ACHN (cell line): ENCODE measurements at places on chromosomes 2 and 18.

- peak; percentile 69 for DNase-seq
Measured at GRCh38 chr2:209624192-209624938, 147.3 kb upstream of the UNC80 start.

GRCh38 chr2:113677330-113677729, 50.3 kb downstream of the RABL2A start:
- DNase-seq, result no peak

DNA sequence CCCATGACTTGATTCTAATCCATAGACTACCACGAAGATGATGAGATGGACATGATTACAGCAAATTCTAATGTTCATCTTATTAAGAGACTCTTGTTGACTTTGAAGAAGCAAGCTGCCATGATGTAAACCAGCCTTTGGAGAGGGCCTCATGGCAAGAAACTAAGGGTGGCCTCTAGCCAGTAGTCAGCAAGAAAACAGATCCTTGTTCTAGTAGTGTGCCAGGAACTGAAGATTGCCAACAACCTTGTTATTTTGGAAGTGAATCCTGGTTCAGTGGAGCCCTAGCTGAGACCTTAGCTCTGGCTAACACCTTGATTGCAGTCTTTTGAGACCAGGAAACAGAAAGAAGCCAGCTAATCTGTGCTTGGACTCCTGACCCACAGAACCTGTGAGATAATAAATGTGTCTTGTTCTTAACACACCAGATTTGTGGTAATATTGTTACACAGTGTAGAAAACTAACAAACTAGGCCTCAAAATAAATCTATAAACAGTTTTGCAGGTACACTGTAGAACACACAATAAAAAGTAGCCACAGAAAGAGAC, 10.0 kb downstream of the PHOSPHO2 start:
- no peak for DNase-seq

GRCh38 chr2:143525402-143525860, 396.2 kb downstream of the ARHGAP15 start:
- DNase-seq, result no peak

GRCh38 chr2:42102024-42102590, 54.3 kb downstream of the PKDCC start:
- peak; percentile 74 for DNase-seq

DNA sequence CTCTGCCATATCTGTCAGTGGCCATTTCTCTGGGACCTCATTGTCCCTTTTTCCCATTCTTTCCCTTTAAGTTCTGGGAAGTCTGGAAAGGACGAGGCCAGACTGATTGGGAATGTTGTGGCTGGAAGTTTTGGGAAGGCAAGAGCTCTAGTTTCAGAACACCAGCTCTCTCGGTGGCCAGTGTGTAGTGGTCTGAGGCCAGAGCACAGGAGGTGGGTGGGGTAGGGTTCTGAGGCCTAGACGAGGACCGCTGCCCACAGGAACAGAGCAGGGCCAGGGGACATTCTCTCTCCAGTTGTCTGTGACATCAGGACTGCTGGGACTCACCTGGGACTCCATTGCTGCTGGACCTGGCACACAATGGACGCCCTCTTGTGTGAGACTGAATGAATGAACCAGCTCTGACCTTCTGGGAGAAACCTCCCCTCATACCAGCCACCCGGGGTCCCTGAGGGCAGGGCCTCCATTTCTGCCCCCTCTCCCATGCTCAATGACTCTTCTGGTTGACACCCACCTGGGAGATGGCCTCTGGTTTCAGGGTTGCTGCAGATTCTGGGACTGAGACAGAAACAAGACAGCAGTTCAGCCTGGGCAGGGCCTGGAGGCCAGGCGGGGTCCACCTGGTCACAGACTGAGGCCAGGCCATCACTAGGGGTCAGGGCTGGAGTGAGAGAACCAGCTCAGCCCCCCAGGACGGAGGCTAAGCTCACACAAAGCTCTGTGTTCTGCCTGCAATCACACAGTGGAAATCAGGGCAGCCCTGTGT, 8.4 kb upstream of the NPPC start:
- no peak for DNase-seq

- no peak for DNase-seq
Measured at GRCh38 chr18:31097666-31098065, 4.6 kb downstream of the DSC2 start.

DNA sequence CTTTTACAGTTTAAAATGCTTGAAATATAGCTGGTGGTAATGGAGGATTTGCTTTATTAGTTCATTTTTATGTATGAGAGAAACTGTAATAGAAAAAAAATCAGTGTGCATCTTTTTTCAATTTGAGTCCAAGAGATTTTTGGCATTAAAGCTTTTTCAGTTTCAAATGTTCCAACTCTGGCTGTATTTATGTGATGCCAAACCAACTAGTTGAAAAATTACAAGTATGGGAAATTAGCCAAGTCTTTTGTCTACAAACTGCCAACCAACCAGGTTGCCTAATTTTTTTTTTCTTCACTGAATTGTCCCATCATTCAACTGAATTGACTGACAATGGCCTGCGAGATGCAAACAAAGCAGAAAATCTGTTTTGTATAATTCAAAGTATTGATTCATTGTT, 95.7 kb downstream of the ICOS start:
- no peak for DNase-seq

DNA sequence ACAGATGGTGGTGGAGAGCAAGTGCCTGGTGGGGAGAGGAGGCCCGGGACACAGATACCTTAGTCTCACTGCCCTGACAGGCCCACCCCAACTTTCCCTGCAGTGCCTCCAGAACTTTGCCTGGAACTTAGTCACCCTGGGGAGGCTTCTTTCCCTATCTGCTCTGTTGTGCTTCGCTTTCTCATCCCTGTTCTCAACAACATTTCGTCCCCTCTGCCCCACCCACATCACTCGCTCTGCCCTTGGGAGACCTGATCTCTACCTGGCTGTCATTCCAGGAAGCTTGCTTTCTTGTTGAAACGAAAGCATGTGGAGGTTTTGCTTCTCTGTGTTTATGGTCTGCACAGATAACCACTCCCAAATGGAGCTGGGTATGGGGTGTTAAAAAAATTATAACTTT, 93.8 kb downstream of the PRKCE start:
- no peak for DNase-seq

- no peak for DNase-seq
Measured at GRCh38 chr2:40201425-40201824, 250.5 kb downstream of the SLC8A1 start.

DNA sequence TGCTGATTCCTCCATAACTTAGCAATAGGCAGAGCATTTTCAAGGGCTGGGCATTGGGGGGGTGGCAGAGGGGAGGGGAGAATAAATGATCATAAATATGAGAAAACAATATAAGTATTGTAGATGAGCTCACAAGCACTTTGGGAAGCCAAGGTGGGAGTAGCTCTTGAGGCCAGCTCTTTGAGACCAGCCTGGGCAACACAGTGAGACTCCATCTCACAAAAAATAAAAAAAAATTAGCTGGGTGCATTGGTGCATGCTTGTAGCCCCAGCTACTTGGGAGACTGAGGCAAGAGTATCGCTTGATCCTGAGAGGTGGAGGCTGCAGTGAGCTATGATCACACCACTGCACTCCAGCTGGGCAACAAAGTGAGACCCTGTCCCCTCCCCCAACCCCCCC, 75.9 kb downstream of the MYCN start:
- no peak for DNase-seq

- DNase-seq, result no peak
Measured at GRCh38 chr2:47818777-47819176, 35.8 kb downstream of the MSH6 start.

GRCh38 chr2:216700781-216701180, 5.4 kb upstream of the IGFBP5 start:
- no peak for DNase-seq

GRCh38 chr2:239685556-239685955, 284.7 kb upstream of the HDAC4 start:
- no peak for DNase-seq

DNA sequence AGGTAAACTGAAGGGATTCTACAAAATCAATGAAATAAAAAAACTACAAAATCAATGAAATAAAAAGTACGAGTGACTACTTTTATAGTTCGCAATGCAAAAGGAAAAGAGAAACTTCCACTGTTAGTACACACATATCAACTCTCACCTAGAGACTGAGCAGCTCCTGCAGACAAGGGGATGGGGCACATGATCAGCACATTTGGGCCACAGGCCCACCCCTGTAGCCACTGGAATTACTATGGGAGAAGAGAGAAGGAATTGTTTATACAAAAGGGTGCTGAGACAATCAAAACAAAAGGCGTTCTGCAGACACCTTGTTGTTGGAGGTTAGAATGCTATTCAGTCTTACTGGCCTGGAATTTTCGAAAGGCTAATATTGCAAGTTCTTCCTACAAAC, 34.7 kb upstream of the CD226 start:
- no peak for DNase-seq

GRCh38 chr2:152920846-152921245, 202.4 kb downstream of the ARL6IP6 start:
- DNase-seq, result peak; percentile 29

DNA sequence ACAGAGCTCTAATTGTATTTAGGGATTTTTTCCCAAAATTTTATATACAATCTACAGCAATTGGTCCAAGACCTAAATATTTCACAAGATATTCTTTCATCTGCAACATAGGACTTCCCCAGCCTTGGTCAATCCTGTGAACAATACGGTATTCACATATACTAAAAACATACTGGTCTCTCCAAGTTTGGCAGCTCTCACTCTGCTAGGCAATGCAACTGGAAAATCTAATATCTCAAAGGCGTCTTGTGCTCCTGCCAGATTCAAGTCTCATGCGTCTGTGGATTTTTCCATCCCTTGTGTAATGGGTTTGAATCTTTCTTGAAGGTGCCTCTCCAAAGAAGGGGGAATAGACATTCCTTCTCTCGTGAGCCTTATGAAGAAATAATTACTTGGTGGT, 27.4 kb upstream of the MBOAT2 start:
- no peak for DNase-seq

GRCh38 chr18:54386043-54386442, 28.3 kb downstream of the C18orf54 start:
- no peak for DNase-seq

GRCh38 chr2:96727431-96727830, 12.4 kb downstream of the LMAN2L start:
- no peak for DNase-seq

- DNase-seq, result peak; percentile 74
Measured at GRCh38 chr2:44981714-44982108, 27.5 kb downstream of the SIX2 start.

GRCh38 chr18:61394983-61395382, 61.8 kb downstream of the CDH20 start:
- no peak for DNase-seq

DNA sequence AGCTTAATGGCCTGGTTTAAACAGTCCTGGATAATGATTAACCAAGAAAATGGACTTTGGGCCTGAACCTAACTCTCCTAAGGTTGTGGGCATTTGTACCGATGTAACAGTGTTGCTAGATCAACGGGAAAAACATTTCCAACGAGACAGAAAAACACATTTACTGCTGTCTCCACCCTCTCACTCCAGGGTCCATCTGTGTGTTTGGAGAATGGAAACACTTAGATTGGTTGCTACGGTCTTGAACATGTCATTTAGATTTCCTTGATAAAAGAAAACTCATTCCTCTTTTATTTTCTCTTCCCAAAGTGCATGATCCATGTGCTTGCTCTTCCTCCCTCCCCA, 88.0 kb downstream of the SOCS6 start:
- DNase-seq, result peak; percentile 80

- DNase-seq, result no peak
Measured at GRCh38 chr2:17640406-17640805, 99.9 kb downstream of the VSNL1 start.

DNA sequence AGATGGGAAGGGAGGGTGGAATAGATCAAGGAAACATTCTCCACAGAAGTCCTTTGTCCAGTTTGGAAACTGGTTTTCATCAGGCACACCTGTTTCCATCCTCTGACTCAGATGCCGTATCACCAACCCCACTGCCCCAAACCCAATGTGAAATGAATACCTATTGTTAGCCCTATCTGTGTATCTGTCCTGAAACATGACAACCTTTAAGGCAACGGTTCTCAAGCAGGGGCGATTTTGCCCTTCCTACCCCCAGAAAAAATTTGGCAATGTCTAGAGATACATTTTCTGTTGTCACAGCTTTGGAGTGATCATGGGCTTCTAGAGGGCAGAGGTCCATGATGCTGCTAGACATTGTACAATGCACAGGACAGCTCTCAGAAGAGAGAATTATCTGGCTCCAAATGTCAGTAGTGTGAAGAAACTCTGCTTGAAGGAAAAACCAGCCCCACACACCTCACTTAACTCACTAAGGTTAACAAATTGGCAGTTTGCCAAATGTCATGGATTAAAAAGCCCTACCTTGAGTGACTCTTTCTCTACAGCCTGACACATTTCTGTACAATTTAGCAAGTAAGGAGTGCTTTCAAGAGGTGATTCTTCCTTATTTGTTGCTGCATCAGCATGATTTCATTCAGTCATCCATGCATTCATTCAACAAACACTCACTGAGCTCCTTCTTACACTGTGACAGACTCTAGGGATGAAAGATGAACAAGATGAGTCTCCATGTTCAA, 3.4 kb downstream of the SCTR start:
- no peak for DNase-seq

DNA sequence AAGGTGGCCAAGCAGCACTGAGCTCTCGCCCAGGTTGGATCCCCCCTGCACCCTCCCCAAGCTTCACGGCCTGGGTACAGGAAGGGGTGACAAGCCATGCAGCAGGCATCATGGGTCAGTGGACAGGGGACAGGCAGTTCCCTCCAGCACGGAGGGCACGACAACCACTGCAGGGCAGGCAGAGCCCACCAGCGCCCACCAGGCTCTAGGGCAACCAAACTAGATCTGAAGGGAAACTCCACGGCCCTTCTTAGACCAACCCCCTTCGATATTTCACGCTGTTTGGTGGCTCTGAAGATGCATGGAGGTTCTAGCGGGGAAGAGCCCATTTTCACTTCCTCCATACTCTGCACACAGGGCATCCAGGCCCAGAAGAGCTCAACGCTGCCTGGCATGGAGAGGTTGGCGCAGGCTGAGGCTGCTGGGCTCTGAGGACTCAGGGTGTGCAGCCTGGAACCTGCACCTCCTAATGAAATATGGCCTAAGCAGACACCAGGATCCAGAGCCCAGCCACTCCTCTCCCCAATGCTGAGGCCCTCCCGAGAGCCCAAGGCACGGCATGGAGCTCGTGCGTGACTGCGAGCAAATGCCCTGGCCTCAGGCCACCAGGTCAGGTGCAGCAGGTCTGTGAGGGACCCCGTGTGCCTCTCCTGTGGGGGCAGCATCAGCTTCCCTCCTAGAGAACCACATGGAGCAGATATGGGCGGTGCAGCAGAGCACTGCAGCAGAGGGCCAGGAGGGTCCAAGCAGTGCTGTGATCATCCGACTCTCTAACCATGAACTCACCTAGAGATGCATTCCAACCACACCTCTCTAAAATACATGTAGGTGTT, 8.7 kb upstream of the MTERF4 start:
- DNase-seq, result no peak

- DNase-seq, result no peak
Measured at GRCh38 chr2:23745726-23746105, 181.2 kb downstream of the ATAD2B start.

- DNase-seq, result peak; percentile 76
Measured at GRCh38 chr2:131093696-131094462, 619 bp upstream of the FAM168B start.

- no peak for DNase-seq
Measured at GRCh38 chr2:17821535-17822444, 5.5 kb downstream of the MSGN1 start.

GRCh38 chr2:226794751-226795171, 4.9 kb downstream of the IRS1 start:
- peak; percentile 42 for DNase-seq

- DNase-seq, result no peak
Measured at GRCh38 chr2:18651842-18652774, 62.7 kb upstream of the NT5C1B start.

- DNase-seq, result no peak
Measured at GRCh38 chr2:158718196-158718585, 76.9 kb upstream of the DAPL1 start.
